Right atrium auricular region (tissue), 2 donors: ENCODE measurements at places on chromosomes 2 and 18. TPM values are rescaled to one million over a fixed set of nuclear protein-coding genes. Genes with fewer than 3 reads are reported as not detected.

DNA sequence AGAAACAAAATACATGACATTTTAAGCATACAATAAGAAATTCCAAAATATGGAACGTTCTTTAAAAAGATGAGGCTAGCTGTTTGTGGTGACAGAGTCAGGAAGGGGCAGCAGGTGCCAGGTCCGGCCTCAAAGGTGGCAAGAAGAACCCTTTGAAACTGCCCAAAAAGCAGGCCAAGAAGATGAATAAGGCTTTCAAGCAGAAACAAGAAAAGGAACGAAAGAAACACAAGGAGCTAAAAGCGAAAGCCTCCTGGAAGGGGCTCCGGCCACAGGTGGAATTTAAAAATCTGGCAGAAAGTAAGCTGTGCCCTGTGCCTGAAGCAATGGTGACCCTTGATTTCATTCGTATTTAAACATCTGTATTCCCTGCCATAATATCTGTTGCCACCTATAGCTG, 5.5 kb downstream of the WDR33 start:
- DNase-seq: no peak

DNA sequence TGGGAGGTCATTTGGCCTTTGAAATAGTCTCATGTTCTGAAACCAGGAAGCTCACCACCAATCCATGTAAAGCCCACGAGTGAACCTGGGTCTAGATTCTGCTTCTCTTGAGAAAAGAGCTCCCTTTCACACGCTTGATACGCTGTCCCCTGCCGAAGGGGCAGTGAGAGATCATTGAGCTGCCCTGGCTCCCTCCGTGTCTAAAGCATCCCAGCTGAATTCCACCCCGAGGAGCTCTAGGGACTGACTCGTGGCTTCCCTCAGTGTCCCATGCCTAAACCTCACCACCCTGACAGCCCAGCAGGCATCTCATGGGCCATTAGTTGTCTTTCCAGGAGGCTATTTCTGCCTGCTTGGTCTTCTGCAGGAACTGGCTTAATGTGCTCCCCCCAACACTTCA, 68.6 kb downstream of the COL6A3 start:
- no peak for DNase-seq

The SNRNP27 gene
- 61.7 TPM for total RNA-seq

The DTNA gene
- 114 TPM for total RNA-seq

The LTBP1 gene
- total RNA-seq: 291 TPM

The KCNJ3 gene
- total RNA-seq: 73.3 TPM

GRCh38 chr2:112137516-112138158, 548 bp upstream of the FBLN7 start:
- peak; percentile 57 for DNase-seq

DNA sequence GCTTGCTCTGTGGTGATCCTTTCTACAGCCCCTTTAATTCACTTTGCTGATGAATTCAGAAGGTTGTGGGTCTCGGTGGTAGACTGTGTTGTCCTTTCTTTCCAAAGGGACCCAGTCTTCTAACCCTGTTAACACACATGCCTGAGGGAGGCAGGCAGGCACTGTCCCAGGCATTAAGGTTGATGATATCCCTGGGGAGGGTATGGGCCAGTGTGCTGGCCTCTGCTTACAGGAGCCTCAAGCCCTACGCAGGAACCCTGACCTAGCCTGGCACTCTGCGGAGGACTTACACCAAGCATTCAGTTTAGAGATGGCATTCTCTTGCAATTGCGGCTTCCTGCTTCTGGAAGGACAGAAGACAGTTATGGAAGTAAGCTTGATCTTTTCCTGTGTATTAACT, 102.5 kb downstream of the PKP4 start:
- DNase-seq: no peak

GRCh38 chr2:19138264-19138825, 220.1 kb downstream of the OSR1 start:
- DNase-seq: no peak

DNA sequence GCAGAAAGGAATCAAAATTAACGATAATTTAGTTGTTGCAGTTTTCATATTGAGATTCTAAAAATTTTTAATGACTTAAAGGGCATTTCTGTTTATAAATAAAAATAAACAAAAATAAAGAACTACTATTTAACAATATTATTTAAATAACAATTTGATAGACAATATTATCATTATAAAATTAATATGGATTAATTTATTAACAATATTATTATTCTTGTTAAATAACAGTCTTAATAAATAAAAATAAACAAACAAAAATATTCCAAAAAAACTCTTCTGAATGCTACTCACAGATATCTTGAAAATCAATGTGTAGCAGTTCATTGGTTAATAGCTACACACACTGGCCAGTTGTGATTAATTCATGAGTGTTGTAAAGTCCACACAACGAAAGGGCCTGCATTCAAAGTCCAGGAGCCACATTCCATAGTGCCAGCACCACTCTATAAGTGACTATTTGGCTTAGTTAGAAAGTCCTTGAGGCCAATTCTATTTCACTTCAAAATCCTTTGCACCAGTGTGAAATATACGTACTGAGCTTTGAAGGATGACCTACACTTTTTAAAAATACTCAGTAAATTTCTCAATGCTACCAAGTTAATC, 117.1 kb downstream of the ZNF521 start:
- no peak for DNase-seq

- DNase-seq: no peak
These were observed 8.2 kb upstream of the SULT1C2 start for GRCh38 chr2:108280466-108280865.

The GRB14 gene
- 4.4 TPM for total RNA-seq

- no peak for DNase-seq
These were observed 35.2 kb downstream of the SLC40A1 start for GRCh38 chr2:189545418-189545817.

The TUBA3E gene
- total RNA-seq: 1.6 TPM

GRCh38 chr2:238701341-238702206, 146.3 kb upstream of the TWIST2 start:
- peak; percentile 43 for DNase-seq

DNA sequence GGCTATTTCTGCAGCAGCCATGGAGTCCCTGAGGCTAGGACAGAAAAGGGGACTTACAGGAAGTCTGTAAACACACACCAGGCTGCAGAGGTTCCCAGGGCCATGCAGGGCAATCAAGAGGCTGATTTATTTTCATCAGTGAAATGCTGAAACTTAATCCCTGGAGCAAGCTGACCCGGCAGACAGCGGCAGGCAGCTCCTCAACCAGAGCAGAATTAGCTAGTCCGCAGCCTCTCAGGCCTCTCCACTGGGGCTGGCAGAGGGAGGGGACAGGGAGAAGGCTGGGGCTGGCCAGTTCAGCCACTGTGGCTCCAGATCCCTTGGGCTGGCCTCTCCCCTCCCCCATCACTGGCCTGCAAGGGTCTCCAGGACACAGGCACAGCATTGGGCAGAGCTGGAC, 136.3 kb downstream of the TNS1 start:
- no peak for DNase-seq

DNA sequence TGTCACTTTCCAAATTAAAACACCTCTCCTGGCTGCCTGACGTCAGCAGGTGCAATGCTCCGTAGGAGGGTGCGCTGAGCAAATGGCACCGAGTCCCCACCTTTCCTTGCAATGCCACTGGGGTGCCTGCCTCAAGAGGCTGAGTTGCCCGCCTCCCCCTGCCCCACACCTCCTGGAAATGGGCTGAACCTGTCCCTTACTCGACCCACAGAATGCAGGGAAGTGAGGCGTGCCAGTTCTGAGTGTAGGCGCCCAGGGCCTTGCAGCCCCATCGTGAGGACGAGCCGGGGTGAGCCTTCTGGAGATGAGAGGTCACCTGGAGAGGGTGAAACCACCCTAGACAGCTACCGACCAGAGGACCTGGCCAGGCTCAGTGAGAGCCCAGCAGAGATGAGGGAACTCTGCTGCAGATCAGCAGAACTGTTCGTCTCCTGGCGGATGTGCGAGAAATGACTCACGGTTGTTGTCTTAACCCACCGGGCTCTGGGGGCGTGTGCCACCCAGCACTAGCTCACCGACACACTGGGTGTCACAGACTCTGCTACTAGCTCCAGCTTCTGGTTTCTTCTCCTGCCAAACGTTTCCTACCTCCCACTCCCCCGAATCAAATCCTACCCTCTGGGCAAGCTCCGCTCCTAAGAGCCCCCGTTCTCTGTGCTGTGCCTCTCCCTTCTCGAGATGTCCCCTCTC, 168.7 kb upstream of the HDAC4 start:
- no peak for DNase-seq

The GLI2 gene
- total RNA-seq: 1.5 TPM

DNA sequence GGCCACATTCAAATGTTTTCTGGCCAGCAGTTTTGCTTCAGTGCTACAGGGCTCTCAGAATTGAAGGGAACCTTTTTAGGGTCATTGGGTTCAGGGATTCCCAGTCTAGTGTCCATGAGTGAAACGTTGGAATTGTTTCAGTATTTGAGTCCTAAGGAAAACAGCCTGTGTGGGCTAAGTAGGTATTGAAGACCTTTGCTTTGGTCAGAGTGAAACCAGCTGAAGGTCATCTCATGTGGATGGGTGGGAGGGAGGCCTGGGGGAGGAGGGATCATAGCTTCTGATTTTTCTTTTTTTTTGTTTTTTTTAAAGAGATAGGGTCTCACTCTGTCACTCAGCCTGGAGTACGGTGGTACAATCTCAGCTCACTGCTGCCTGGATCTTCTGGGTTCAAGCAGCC, 20.2 kb downstream of the B3GNT2 start:
- no peak for DNase-seq

The SCN3A gene
- 2.6 TPM for total RNA-seq

GRCh38 chr18:59916746-59917145, 16.9 kb downstream of the PMAIP1 start:
- DNase-seq: no peak
